Lung (tissue), 17 donors: ENCODE measurements at places on chromosomes 1 and 21. TPM values are rescaled to one million over a fixed set of nuclear protein-coding genes. Genes with fewer than 3 reads are reported as not detected.

DNA sequence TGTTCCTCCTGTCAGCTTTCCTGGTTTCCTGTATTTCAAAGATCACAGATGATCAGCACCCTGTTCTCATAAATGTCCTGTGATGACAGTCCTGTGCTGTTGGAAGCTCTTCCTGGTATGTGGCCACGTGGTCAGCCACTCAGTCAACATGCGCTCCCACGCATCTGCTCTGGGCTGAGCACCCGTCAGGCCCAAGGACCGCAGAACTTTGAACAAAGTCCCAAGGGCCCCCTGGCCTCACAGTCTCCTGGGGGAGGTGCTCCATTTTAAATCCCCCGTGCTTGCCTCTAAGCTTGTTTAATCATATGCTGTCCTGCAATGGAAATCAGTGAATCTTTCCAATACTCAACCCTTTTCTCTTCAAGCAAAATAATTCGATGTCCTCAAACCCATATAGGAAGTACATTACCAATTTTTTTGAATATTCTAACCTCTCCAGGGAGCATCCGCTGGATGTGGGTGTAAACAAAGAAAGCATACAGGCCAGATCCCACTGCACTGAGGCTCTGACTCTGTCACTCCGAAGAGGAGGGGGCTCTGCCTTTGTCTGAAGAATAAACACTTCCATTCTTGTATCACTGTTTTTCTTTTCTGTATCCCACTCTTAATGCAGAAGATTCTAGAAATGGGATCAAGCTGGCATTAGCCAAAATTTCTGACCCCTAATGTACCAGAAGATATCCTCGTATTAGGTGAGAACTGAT, 250.3 kb downstream of the SDCCAG8 start:
- H3K4me1 ChIP-seq, result no peaks in the 10 kb centered on the region
- no peak overlapping the region for H3K27ac ChIP-seq
- no peaks in the 10 kb centered on the region for H3K27me3 ChIP-seq
- DNase-seq, result no peak
- peaks cover 9% of the 10 kb centered on the region for H3K36me3 ChIP-seq

ACTN2 gene
- 6.6 TPM for total RNA-seq

DNA sequence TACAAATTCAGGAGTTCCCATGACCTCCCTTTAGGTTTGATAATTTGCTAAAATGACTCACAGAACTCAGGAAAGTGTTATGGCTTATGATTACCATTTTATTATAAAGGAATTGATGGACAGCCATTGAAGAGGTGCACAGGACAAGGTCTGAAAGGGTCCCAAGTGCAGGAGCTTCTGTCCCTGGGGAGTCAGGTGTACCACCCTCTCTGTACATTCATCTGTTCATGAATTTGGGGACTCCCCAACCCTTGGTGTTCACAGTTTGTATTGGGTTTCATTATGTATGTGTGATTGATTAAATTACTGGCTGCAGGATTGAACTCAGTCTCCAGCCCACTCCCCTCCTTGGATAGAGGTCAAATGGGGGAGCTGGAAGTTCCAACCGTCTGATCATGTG, 10.8 kb upstream of the IL10RB start:
- no peak overlapping the region for H3K4me3 ChIP-seq
- H3K36me3 ChIP-seq, result peaks cover 18% of the 10 kb centered on the region
- H3K27ac ChIP-seq, result no peak overlapping the region
- no peaks in the 10 kb centered on the region for H3K4me1 ChIP-seq
- no peaks in the 10 kb centered on the region for H3K27me3 ChIP-seq

GRCh38 chr1:248752161-248753028, 3.2 kb downstream of the LYPD8 start:
- H3K4me1 ChIP-seq, result no peaks in the 10 kb centered on the region
- no peak overlapping the region for H3K4me3 ChIP-seq
- no peaks in the 10 kb centered on the region for H3K27me3 ChIP-seq
- no peak for DNase-seq

SLC44A3 gene
- 31.8 TPM for total RNA-seq

GRCh38 chr1:217004776-217005436, 281.7 kb upstream of the ESRRG start:
- no peaks in the 10 kb centered on the region for H3K27me3 ChIP-seq
- DNase-seq, result no peak
- H3K36me3 ChIP-seq, result no peaks in the 10 kb centered on the region
- H3K4me1 ChIP-seq, result peaks cover 3% of the 10 kb centered on the region

- H3K27me3 ChIP-seq, result no peaks in the 10 kb centered on the region
- no peak overlapping the region for H3K27ac ChIP-seq
Observed at GRCh38 chr1:9230869-9231533, 3.6 kb upstream of the H6PD start.

DNA sequence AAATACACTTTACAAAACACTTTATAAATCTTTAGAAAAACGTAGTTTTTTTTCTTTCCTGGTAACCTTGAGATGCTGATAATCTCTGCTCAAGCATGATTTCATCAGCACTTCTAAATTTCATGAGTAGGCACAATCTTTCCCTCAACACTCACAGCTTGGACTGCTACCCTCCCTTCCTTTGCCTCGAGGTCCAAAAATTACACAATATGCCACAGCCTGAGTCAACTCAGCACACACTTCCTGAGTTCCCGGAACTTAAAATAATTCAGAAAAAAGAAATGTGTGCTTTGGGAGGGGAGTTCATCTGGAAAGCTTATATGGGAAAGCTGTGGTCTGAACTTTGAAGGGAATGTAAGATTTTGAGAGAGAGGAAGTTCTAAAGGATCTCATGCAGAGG, 5.9 kb downstream of the CLCA2 start:
- peaks cover 36% of the 10 kb centered on the region for H3K4me1 ChIP-seq
- no peak overlapping the region for H3K4me3 ChIP-seq
- no peaks in the 10 kb centered on the region for H3K27me3 ChIP-seq
- peak overlapping the region; percentile 77 for H3K27ac ChIP-seq
- no peaks in the 10 kb centered on the region for H3K36me3 ChIP-seq

- H3K27ac ChIP-seq, result peak within 1 kb of the TSS; percentile 61
- H3K36me3 ChIP-seq, result no peaks in the 10 kb centered on the region
- peak within 1 kb of the TSS; percentile 85 for H3K4me3 ChIP-seq
- DNase-seq, result peak; percentile 92
Observed at GRCh38 chr1:228734881-228735801, at the start of gene RHOU. RHOU (plus strand) TSS chr1:228735479; CDS start chr1:228735743, 264 bp downstream.

- DNase-seq, result no peak
- no peaks in the 10 kb centered on the region for H3K36me3 ChIP-seq
- no peak overlapping the region for H3K27ac ChIP-seq
- peaks cover 50% of the 10 kb centered on the region for H3K4me1 ChIP-seq
- no peak overlapping the region for H3K4me3 ChIP-seq
Observed at GRCh38 chr1:227789084-227790033, 26.1 kb upstream of the PRSS38 start.

ZNF683 gene
- total RNA-seq, result not detected

UTS2 gene
- 0.82 TPM for total RNA-seq

SH2D1B gene
- total RNA-seq, result 0.61 TPM

DNA sequence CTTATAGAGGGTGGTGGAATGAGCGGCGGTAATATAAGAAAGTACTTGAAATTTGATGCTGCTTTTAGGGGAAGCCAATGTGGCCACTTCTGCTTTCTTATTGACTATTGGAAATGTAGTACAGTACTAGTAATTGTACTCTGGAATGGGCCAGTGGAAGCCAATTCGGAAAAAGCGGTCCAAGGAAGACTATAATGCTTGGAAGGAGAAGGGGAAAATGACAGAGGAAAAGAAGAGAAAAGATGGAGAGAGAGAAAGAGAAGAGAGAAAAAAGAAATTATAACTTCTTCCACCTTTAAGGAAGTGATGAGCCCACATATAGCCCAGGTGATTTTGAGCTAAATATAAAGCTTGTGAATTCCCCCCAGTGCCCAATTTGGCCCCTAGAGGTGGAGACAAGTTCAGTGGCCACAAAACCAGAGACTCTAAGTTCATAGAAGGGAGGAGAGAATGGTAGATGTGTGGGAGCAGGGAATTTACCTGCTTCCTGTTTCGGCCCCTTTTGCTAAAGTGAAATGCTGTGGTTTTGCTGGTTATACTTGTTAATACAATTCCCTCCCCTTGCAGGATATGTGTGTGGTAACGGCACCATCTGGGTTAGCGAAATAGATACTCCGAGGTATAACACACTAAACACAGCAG, 35.7 kb upstream of the DUSP10 start:
- H3K27ac ChIP-seq, result no peak overlapping the region
- H3K36me3 ChIP-seq, result no peaks in the 10 kb centered on the region
- H3K27me3 ChIP-seq, result no peaks in the 10 kb centered on the region
- H3K4me3 ChIP-seq, result no peak overlapping the region
